ENCODE measurements at places on chromosomes 3 and 15. TPM values are rescaled to one million over a fixed set of nuclear protein-coding genes. Genes with fewer than 3 reads are reported as not detected.

DNA sequence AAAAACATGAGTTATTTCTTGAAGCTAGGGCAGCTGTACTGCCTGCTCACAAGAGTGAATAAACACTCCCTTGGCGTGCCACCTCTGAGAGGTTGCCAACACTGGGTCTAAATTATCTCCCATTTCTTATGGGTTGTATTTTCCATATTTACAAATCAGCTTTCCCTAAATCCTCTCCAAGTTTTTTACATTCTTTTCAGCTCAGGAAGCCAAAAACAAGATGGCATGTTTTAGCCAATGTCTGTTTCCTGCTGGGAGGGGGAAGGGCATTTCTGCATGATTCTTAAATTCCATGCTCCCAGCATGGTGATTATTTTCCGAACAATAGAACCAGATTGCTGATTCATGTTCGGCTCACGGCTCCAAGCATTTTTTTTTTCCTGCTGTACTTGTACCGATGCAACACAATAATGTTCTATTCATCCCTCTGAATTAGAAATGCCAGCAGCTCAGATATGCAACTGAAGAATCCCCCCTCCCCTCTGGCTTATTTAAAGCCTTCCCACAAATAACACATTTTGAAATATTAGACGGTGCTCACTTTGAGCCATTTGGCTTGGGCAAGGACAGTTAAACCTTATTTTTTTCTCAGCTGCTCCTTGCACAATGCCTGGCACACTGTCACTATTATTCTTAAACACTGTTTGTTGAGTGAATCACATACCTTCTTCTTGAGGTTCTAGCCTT is 252.5 kb downstream of the THRB start:
- no peak for DNase-seq

- no peak for DNase-seq
Observed at GRCh38 chr15:49382394-49382793, 40.6 kb upstream of the FGF7 start.

- no peak for DNase-seq
Observed at GRCh38 chr3:16439848-16440708, 73.4 kb downstream of the RFTN1 start.

- no peak for DNase-seq
Observed at GRCh38 chr3:35777563-35778554, 138.5 kb downstream of the ARPP21 start.

DNA sequence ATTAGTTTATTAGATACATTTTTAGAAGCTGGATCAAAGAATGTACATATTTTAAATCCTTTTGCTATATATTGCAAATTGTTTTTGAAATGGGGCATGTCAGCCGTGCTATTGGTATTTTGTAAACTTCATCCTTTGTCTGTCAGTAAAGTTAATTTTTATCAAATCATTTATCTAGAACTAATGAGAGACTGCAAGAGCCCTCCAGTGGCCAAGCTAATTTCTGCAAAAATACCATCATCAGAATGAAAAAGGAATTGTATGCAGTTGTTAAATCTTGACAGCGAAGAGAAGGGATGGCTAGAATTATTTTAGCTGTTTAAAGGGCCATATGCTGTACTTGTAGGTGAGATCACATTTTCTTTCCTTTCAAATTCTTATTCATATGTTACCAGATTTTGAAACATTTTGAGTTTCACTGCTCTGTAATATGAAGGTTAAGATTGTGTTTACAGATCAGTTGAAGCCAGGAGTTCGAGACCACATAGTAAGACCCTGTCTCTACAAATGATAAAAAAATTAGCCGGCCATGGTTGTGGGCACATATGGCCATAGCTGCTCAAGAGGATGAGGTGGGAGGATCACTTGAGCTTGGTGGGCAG is 8.1 kb upstream of the CLDN11 start:
- no peak for DNase-seq

- no peak for DNase-seq
Observed at GRCh38 chr3:64203216-64203615, 22.1 kb downstream of the PRICKLE2 start.

DNA sequence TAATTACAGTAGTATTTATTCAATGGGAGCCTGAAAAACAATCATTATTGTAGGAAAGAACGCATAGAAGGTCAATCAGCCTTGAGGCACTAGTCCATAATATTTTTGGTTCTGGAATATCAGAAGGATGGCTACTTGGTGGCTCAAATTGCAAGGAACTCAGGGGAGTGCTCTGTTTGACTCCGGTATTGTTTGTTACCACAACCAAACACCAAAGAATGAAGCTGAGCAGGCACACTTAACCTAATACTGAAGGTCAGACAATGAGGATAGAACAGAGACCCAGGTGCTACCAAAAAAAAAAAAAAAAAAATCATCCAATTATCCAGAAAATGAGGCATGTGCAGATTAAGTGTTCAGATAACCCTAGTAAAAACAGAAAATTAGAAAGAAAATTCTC is 11.1 kb upstream of the SATB1 start:
- DNase-seq = no peak

Gene CLEC3B
- total RNA-seq = 11.9 TPM

Gene CGGBP1
- total RNA-seq = 264 TPM

Data from transverse colon (tissue), 4 donors.